ENCODE measurements at places on chromosomes 7 and 10. TPM values are rescaled to one million over a fixed set of nuclear protein-coding genes. Genes with fewer than 3 reads are reported as not detected.

- DNase-seq = no peak
Measured at GRCh38 chr10:72740528-72740927, 48.6 kb downstream of the MCU start.

- DNase-seq = no peak
Measured at GRCh38 chr10:55200020-55200419, 399.0 kb upstream of the PCDH15 start.

GRCh38 chr7:22402250-22402649, 45.3 kb upstream of the RAPGEF5 start:
- DNase-seq = no peak

- peak; percentile 50 for DNase-seq
Measured at GRCh38 chr7:20438694-20439376, 108.1 kb downstream of the ITGB8 start.

GRCh38 chr10:23088609-23089008, 6.8 kb upstream of the MSRB2 start:
- DNase-seq = no peak

- DNase-seq = no peak
Measured at GRCh38 chr7:46207931-46208634, 287.0 kb upstream of the IGFBP3 start.

- peak; percentile 51 for DNase-seq
Measured at GRCh38 chr7:116630357-116630756, 41.6 kb upstream of the MET start.

DNA sequence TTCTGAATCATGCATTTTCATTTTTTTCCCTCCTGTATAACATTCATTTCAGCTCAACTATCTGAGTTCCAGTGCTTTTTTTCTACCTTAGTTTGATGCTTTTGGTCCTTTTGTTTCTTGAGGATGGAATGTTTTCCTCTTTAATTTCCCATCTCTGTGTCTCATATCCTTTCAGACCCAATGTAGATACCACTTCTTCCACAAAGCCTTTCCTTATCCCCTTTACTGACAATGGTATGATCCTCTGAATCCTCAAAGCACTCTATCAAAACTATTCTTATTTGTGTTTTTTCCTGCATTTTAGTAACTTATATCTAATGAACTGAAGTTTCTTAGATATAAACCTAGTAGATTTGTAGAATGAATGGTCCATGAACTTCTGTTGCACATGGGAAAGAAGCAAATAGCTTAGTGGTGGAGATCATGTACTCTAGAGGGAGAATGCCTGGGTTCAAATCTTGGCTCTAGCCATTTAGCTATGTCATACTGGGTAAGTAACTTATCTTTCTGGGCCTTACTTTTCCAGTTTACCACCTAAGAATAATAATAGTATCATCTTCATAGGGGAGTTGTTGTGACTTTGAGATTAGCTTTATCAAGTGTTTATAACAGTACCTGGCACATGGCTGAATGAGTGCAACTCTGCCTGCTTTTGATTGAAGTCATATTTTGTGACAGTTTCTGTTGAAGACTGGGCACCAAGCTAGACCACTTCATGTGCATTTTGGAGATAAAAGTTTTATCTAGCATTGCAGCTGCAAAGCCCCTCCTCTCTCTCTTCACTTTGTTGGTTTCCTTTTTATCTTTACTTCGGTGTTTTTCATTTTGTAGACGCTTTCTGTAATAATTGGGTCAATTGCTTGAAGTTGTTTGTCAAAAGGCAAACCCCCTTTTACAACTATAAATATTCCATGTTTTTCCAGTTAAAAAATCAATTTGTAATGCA, 18.5 kb downstream of the STAM start:
- DNase-seq = no peak

GRCh38 chr10:79404231-79404609, 41.2 kb downstream of the ZCCHC24 start:
- peak; percentile 20 for DNase-seq

DNA sequence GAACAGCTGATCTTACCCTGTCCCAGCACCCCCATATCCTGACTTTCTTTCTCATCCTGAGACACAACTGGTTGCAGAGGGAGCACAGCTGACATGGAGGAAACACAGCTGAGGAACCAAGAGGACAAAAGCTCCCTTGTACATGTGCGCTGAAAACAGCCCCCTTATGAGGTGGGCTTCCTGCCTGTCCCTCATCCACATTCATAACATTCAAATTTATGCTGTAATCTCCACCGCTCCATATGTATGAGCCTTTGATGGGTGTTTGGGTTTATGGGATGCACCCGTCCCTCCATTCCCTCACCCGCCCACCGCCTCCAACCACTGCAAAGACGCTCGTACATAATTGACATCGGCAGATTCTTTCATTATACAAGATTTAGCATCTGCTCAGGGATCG, 49.6 kb upstream of the BTRC start:
- no peak for DNase-seq

DNA sequence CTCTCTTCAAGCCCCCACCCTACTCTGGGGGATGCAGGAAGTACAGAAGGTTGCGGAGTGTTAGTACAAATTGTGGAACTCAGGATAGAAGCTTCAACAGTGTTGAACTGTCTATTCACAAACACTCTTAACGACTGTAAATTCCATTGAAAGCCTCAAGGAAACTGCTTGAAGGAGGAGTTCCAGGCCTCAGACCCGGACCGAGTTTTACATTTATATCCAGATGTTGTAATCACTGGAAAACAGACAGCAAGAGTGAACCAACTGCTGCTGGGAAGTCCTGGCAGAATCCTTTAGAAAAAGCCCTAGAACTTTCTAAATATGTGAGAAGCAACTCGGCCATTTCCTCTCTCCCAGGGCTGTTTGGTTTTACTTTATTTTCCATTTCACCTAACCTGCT, 84.1 kb upstream of the LRRC18 start:
- no peak for DNase-seq

DNA sequence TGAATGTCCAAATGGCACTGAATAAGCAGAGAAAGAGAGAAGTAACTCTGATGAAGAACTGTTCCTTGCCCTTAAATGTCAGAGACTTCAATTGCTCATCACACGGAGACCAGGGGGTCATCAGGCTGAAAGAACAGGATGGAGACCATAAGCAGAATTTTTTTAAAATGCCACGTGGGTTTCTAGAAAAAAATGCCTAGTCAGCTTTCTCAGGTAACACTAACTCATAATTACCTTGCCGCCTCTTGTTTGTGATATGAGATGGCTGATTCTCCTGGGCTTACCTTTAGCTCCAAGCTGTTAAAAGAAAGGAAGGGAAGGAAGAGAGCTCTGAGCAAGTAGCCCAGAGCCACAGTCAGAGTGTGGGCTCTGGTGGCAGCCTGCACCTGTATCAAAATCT, 372.0 kb downstream of the GPAM start:
- DNase-seq = no peak

- peak; percentile 65 for DNase-seq
Measured at GRCh38 chr7:44307301-44307900, 18.0 kb downstream of the CAMK2B start.

DNA sequence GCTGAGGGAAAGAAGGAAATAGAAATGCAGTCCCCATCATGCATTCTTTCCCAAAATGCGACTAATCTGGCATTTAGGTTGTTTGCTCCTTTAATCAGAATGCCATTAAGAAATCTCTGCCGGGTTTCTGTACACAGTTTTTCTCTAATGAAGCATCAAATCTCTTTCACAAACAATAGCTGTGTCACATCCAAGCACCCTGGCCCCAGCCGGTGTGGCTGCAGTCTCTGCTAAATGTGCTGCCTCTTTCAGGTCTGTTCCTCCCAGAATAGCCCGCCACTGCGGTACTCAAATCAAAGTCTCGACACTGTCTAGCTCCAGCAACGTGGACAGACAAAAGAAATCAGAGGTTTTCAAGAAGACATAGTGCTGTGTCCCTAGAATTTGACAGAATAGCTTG, 343.8 kb downstream of the KCNMA1 start:
- DNase-seq = no peak

DNA sequence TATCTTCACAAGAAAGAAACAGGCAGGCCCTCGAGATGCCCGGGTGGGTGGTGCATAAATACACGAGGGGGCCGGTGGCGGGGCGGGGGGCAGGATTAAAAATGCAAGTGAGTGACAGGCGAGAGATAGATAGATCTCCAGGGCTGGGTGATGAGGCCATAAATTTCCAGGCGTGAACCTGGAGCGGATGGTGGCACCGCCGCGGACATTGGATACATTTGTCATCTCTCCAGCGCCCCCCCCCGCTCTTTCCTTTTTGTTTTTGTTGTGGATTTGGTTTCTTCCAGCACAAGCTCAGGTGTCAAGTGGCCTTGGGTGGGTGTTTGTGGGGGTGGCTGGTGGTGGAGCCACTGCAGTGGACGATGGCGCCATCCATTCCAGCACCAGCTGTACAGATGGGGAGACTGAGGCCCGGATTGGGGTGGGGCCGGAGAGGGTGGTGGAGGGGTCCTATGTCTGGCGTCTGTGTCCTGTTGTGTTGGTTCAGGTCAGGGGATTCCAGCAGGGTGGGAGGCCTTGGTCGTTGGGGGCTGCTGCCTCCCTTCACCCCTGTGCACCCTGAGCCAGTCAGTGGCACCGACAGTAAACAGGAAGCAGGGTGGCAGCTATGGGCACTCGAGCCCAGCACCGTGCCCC, 2.9 kb downstream of the ELFN1 start:
- no peak for DNase-seq

GRCh38 chr7:64183126-64183742, 23.8 kb upstream of the ZNF735 start:
- DNase-seq = no peak

- DNase-seq = no peak
Measured at GRCh38 chr7:24119852-24120251, 164.1 kb upstream of the NPY start.

DNA sequence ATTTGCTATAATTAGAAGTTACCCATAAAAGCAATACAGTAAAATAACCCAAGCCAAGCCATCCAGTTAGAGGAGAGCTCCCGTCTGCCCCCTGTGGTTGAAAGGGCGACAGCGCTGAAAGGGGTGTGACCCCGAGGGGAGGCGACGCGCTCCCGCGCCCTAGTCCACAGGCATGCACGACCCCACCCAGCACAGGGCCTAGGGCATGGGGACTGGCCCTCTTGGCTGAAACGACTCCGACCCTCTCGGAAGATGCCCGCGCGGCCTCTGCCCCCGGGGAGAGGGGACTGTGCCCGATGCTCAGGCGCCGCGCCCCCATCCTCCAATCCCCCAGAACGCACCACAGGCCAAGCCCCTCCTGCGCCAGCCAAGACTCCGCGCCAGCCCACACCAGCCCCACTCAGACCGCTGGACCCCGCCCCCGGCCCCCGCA, 64.0 kb downstream of the CSGALNACT2 start:
- peak; percentile 62 for DNase-seq

DNA sequence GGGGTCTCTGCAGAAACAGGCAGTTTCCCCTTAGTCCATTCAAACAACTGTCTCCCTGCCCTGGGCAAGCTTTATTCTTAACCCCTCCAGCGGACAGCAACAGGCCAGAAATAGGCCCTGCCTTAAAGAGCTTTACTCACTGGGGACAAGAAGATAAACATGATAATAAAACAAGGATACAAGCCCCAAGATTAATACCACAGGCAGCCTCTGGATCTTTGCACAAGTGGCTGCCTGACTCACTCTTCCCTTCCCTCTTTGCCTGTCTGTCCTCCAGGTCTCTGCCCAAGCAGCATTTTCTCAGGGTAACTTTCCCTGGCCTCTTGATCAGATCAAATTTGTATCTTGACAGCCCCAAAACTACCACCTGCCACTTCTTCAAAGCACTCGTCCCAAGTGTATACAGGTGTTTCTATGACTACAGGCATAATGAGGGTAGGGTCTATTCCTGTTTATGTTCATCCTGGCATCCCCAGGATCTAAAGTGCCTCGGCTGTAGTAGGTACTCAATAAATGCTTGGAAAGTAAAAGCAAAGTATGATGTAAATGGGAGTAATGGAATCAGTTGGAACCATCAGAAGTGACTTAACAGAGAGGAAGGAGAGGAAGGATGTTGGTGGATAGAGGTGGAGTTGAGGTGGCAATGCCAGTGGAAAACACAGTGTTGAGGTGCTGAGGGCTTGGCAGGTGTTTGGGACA, 7.0 kb upstream of the CAMK2G start:
- no peak for DNase-seq

- DNase-seq = peak; percentile 63
Measured at GRCh38 chr7:73888959-73889358, 28.0 kb downstream of the TMEM270 start.

- DNase-seq = peak; percentile 79
Measured at GRCh38 chr10:80472234-80473095, 18.4 kb downstream of the TSPAN14 start.

GRCh38 chr7:139762886-139763285, 14.9 kb downstream of the HIPK2 start:
- no peak for DNase-seq

DNA sequence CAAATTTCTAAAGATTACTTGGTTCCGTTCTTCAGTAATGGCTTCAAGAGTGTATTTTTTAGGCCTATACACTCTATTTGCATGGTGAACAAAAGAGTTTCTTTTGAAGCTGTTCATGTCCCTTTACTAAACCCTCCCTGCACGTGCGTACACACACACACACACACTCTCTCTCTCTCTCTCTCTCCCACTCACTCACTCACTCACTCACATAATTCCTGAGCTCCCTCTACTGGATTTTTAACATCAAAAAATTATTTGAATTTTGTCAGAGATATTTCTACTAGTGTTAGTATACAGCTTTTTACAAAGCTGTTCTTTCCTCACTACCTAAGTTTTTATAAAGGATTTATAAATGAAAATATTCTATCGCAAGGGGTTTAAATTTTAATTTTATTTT, 85.9 kb downstream of the UBE3C start:
- DNase-seq = peak; percentile 73

DNA sequence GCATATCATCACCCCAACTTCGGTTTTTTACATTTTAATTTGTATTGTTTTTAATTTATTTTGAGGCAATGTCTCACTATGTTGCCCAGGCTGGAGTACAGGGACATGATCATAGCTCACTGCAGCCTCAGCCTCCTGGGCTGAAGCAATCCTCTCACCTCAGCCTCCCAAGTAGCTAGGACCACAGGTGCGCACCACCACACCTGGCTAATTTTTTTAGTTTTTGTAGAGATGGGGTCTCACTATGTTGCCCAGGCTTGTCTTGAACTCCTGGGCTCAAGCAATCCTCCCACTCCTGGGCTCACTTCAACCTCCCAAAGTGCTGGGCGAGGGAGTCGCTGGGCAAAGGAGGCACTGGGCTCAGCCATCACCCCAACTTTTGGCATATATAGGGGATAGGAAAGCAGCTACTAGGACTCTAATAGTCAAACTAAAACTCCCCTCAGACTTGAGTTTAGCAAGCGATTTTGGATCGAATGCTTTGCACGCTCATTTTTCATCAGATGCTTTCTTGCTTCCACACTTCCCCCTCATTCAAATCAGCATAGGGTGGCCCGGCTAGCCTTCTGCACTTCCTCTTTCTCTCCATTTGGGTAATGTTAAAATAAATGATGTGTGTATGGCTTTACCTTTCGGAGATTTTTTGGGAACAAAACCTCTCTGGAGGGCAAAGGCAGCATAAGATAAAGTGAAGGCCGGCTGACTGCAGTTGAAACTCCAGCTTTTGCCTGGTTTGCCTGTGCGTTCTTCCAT, 20.8 kb upstream of the NMT2 start:
- no peak for DNase-seq

PILRA gene
- total RNA-seq = 0.48 TPM

CHRM2 gene
- total RNA-seq = 0.05 TPM

OPN1SW gene
- total RNA-seq = not detected

PALS2 gene
- 35.7 TPM for total RNA-seq

NFE2L3 gene
- 8.2 TPM for total RNA-seq

MARVELD1 gene
- total RNA-seq = 27.4 TPM

CALCR gene
- total RNA-seq = 0.08 TPM

METTL27 gene
- 1.8 TPM for total RNA-seq

PDE1C gene
- total RNA-seq = 0.83 TPM

Measured in SK-MEL-5 (cell line).